ENCODE measurements at places on chromosomes 3 and 15. TPM values are rescaled to one million over a fixed set of nuclear protein-coding genes. Genes with fewer than 3 reads are reported as not detected.
A peak's percentile ranks its signal among the peaks of the same experiment; 100 is the strongest.

Gene LRRN1
- 0.26 TPM for total RNA-seq

GRCh38 chr15:53862386-53862785 is 102.9 kb upstream of the WDR72 start:
- no peak for DNase-seq

DNA sequence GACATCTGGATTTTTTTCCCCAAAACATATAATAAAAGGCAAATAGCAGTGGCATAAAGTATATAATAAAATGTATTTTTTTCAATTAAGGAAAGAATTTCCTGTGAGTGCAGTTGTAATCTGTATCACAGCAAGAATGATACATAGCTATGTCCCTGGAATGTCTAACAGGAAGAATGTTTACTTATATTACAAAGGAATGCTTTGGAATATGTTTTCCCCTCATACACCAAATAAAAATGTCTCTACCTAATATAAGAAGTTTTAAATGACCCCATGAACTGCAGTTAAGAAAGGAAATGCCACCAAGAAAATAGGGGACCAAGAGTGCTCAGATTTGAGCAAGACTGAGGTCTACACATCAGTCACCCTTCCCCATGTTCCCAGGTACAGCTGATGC is 38.0 kb upstream of the ATP11B start:
- DNase-seq = peak; percentile 26

GRCh38 chr3:34159613-34160420 is 361.4 kb downstream of the PDCD6IP start:
- no peak for DNase-seq

GRCh38 chr3:11367143-11367693 is 95.0 kb downstream of the ATG7 start:
- peak; percentile 67 for DNase-seq

GRCh38 chr3:178318941-178319816 is 217.1 kb upstream of the KCNMB2 start:
- no peak for DNase-seq
